ENCODE measurements at places on chromosomes 4 and X. TPM values are rescaled to one million over a fixed set of nuclear protein-coding genes. Genes with fewer than 3 reads are reported as not detected.

Gene STK32B
- 2.6 TPM for total RNA-seq

Gene CDKL5
- 6.8 TPM for total RNA-seq

Gene TTC29
- 0.15 TPM for total RNA-seq

Gene CT55
- total RNA-seq = not detected

Gene PRRG3
- total RNA-seq = 2.0 TPM

Gene VGLL1
- not detected for total RNA-seq

All from neural progenitor cell (in vitro differentiated cells).